ENCODE measurements at places on chromosomes 3 and 15.

- no peak for DNase-seq
These were observed 194.2 kb downstream of the EBLN2 start for GRCh38 chr3:73255609-73256029.

GRCh38 chr3:133441867-133442270, 42.0 kb downstream of the BFSP2 start:
- no peak for DNase-seq

DNA sequence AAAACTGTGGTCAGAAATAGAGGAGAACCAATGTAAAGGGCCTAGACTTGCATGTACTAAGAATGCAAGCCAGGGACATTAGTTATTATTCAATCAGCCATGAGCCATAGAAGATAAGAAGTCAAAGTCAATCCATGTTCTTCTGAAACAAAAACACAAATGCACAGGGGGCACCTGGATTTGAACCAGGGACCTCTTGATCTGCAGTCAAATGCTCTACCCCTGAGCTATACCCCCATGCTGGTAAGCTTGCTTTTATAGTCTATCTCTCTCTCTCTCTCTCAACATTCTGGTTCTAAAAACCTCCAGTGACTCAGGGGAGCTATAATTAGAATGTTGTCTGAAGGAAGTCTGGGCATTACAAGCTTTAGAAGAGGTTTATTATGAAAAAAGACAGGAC, 85.6 kb upstream of the ACP3 start:
- DNase-seq = no peak

DNA sequence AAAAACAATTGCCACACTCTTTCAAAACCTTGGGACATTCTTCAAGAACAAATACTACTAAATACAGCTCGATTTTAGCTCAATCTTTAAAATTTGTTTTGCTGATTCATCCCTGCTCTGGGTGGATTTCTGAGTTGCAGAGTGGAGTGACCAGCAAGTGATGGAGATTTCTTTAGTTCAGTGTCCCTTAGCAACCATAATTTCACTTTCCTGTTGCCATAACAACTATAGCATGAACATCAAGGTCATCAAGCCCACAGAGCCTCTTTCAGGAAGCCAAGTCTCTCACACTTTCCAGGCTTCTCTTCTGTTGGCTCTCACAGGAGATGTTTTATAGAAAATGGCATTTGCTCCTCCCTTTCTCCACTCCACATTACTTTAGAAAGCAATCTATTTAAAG, 597.2 kb upstream of the ADAMTS9 start:
- peak; percentile 64 for DNase-seq

DNA sequence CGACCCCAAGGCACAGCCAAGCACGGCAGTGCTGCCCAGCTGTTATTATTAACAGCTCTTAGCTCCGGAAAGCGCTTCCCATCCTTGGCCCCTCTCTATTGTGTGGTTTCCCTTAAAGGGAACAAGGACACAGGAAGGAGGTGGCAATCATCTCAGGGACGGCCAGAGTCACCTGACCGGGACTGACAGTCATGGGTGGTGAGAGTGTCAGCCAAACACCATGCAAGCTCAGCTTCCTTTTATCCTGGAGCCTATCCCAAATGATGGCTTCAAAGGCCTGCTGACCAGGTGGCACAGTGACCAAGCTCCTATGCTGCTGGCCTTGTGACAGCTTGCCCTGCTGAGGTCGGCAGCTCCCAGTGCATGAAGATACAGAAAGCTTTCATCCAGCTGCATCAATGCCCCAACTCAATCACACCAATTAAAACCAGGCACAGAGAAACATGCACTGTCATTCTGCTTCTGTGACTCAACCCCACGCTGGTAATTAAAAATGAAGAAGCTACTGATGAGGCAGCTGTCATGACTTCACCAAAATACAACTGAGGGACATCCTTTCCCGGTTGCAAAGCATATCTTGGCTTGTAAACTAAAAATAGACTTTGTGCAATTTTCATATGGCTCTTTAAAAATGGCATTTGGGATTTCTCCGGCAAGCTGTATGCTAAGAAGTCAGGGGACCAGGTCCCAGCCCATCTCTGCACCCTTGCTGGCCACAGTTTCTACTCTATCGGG, 34.0 kb downstream of the PCSK6 start:
- DNase-seq = peak; percentile 60

GRCh38 chr15:22889146-22889818, 50.8 kb downstream of the NIPA2 start:
- DNase-seq = no peak

DNA sequence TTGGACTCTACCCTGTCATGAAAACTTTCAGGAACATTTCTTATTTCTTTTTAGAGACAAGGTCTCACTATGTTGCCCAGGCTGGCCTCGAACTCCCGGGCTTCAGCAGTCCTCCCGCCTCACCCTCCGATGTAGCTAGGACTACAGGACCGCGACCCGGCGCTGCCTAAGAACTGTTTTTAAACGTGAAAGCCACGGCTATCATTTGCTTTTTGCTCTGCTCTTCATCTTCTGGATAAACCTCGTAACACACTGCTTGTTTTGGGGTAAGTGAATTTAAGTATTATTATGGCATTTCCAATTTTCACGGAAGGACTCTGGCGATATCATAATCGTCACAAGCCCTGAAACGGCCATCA, 14.3 kb upstream of the CCNL1 start:
- no peak for DNase-seq

- DNase-seq = no peak
These were observed 467.8 kb downstream of the MECOM start for GRCh38 chr3:169195672-169196071.

- no peak for DNase-seq
These were observed 24.1 kb downstream of the SMAD3 start for GRCh38 chr15:67089217-67090193.

GRCh38 chr15:101675796-101676582, 23.8 kb upstream of the TM2D3 start:
- no peak for DNase-seq

DNA sequence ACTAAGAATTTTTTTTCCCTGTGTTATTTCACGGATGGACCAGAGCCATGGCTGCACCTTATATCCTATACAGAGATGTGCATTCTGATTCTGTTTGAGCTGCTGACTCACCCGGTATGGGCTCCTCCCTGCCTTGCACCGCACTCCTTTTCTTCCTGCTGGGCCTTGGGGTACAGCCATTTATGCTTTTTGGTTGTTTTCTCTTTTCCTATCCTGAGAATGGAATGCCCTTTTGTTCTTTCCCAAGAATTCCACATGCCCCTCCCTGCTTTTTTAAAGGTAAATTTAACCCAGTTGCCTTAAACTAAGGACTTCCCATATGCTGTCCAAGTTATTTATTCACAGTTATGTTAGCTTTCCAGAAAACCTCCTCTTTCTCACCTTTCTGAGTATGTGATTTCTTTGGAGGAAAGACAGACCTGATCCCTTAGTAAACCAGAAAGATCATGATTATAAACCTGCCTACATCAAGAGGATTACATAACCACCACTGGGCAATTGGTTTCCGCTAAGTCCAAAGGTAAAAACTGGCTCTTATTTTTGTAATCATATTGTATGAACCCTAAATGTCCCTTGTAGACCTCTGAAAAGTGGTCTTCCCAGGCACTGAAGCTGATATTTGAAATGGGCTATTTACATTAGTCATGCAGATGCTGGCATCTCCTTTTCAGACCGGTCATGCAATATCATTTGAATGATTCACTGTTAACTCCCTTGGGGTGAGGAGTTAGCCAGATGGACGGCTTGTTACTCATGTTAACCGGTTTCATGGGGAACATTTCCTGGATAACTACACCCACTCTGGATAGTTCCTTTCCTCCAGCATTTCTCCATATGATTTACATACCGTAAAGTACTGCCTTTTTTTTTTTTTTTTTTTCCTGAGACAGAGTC, 45.5 kb downstream of the TMOD3 start:
- DNase-seq = peak; percentile 85

GRCh38 chr3:189593581-189593980, 37.6 kb upstream of the TP63 start:
- DNase-seq = no peak

GRCh38 chr3:10012106-10012505, 14.1 kb upstream of the FANCD2 start:
- DNase-seq = no peak

GRCh38 chr3:150073031-150073430, 102.3 kb upstream of the PFN2 start:
- no peak for DNase-seq

DNA sequence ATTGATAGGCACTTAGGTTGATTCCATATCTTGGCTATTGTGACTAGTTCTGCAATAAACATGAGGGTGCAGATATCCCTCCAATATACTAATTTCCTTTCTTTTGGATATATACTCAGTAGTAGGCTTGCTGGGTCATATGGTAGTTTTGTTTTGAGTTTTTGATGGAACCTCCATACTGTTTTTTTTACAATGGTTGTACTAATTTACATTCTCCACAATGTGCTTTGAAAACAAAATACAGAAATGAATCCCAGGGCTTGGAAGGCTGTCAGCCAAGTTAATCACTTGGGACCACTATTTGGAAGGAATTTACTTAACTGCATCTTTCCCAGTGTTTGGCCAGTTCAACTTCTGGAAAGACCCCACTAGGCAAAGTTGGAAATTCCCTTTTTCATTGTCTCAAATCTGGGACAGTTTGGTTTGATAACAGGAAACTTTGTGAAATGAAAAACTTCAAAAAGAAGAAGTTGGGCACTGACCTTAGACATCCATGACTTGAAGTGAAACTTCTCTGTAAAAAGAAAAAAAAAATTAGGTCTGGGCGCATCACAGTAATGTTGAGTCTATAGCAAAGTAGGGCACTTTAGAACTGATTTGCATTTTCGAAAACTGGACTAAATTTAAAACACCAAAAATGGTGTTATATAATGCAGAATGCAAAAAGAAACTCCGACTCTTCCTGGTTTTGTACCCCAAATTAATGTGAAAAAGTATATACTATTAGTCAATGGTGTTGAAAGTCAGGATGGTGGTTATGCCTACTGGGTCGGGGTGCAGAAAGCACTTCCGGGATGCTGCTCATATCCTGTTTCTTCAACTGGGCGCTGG, 6.0 kb downstream of the CTSH start:
- DNase-seq = no peak

GRCh38 chr3:104779324-104779723, 587.4 kb upstream of the ALCAM start:
- no peak for DNase-seq

DNA sequence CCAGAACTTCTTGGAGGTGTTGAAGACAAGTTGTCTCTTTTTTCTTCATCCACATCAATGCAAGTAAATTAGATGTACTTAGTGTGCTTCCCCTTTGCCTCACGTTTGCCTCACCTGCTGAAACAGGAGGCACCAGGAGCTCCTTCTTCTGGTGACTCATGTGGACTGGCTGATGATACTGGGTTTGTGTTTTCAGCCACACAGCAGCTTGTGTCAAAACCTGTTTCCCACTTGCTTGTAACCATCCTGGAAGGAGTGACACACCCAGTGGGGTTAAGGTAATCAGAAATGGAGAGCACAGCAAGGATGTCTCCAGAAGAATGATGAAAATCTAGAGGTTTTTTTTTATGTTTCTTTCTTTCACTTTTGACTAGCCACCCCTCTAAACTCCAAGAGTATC, 143.3 kb upstream of the RBMS3 start:
- no peak for DNase-seq

GRCh38 chr3:129034642-129035041, 25.9 kb upstream of the GP9 start:
- no peak for DNase-seq

DNA sequence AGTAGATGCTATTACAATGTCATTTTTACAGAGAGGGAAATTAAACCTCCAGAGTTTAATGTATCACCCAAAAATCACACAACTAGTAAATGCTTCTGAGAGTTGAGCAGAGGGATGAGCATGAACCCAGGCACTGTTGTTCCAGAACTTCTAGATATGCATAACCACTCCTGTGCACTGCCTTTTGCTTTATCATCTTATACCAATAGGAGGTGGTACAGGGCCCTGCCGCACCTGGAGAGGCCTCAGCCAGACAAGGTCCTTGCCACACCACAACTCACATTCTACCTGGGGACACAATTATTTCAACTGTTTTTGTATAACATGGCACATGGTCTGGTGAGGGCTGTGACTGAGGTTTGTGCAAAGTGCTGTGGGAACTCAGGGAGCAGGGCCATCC, 78.5 kb upstream of the NTRK3 start:
- no peak for DNase-seq

DNA sequence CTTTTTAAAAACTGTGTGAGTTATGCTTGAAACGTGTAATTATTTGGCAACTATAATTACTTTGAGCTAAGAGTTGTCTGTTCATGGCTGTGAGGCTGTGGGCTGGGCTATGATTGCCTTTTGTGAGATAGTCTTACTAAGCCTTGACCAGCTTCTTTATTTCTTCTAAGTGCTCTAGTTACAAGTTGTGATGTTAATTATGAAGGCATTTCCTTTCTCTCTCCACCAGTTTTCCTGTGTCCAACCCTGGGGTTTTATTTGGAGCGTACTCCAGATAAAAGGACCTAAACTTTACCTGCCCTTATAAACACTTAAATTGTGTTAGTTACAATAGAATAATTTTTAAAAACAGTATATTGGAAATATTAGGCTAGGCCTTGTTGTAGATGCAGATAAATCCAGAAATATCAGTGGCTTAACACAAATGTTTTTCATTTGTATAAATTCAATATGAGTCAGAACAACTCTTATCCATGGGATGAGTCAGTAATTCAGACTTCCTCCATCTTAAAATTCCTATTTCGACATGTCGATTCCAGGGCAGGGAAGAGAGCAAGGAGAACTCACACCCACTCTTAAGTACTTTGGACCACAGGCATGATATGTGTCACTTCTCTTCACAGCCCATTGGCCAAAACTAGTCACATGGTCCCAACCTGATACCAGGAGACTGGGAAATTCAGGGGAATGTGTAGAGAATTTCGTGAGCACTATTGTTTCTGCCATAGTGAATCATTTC, 17.0 kb downstream of the TMEM62 start:
- no peak for DNase-seq

Data from muscle of leg (tissue), 16 donors.